ENCODE measurements at places on chromosomes 3 and 15.
A peak's percentile ranks its signal among the peaks of the same experiment; 100 is the strongest.

DNA sequence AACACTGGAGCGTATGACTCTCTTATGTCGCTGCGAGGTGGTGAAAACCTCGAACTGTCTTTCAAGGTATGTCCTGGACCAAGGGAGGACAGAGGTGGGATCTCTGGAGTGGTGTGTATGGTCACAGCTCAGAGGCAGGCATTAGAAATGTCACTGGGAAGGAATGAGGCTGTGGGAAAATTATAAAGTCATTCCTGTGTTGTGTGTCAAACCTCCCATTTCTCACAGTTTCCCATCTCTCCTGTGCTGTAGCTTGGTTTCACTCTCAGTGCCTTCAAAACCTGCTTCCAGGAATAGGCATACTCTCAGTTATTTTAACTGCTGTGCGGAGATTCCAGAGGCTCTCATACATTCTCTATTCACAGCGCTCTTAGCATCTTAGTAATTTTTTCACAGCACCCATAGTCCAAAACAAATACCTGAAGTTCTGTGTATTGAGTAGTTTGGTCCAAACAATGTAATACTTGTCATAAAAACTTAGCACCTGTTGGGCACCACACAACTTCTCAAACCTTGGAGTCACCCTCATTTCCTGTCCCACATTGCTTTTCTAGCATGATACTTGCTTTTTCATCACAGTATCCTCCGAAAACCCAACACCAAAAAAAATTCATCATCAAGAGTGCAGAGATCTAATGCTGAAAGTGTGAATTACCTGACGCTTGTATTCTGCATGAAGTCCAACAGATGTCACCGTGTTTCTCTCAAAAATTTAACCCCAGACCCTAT, 36.9 kb downstream of the GALNT15 start:
- no peak for DNase-seq

DNA sequence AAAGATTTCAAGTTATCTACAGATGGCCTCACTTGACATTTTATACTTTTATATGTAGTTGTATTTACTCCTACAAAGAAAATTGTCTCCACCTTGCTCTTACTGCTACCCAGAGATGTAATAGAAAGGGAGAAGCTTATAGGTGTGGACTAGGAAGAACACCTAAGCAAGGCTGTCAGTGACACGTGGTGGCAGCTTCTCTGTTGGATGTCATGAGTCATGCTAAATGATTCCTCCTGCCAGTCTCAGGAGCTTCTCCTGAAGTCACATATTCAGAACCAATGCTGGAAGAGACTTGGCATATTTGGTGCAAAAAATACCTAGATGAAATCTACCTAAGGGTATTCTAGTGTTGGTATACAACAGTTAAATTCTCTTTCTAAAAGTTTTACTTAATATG, 184.7 kb downstream of the LRRC3B start:
- no peak for DNase-seq

- DNase-seq = no peak
Measured at GRCh38 chr15:73926219-73927002, at the start of gene LOXL1. LOXL1 (plus strand) TSS chr15:73926462; CDS start chr15:73926784, 322 bp downstream.

DNA sequence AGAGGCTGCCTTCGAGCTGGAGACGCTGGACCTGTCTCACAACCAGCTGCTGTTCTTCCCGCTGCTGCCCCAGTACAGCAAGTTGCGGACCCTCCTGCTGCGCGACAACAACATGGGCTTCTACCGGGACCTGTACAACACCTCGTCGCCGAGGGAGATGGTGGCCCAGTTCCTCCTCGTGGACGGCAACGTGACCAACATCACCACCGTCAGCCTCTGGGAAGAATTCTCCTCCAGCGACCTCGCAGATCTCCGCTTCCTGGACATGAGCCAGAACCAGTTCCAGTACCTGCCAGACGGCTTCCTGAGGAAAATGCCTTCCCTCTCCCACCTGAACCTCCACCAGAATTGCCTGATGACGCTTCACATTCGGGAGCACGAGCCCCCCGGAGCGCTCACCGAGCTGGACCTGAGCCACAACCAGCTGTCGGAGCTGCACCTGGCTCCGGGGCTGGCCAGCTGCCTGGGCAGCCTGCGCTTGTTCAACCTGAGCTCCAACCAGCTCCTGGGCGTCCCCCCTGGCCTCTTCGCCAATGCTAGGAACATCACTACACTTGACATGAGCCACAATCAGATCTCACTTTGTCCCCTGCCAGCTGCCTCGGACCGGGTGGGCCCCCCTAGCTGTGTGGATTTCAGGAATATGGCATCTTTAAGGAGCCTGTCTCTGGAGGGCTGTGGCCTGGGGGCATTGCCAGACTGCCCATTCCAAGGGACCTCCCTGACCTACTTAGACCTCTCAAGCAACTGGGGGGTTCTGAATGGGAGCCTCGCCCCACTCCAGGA, 21.1 kb downstream of the NRROS start:
- no peak for DNase-seq

- DNase-seq = no peak
Measured at GRCh38 chr15:58297639-58298038, 134.2 kb upstream of the LIPC start.

- DNase-seq = no peak
Measured at GRCh38 chr3:170907637-170908234, 701 bp downstream of the EIF5A2 start.

DNA sequence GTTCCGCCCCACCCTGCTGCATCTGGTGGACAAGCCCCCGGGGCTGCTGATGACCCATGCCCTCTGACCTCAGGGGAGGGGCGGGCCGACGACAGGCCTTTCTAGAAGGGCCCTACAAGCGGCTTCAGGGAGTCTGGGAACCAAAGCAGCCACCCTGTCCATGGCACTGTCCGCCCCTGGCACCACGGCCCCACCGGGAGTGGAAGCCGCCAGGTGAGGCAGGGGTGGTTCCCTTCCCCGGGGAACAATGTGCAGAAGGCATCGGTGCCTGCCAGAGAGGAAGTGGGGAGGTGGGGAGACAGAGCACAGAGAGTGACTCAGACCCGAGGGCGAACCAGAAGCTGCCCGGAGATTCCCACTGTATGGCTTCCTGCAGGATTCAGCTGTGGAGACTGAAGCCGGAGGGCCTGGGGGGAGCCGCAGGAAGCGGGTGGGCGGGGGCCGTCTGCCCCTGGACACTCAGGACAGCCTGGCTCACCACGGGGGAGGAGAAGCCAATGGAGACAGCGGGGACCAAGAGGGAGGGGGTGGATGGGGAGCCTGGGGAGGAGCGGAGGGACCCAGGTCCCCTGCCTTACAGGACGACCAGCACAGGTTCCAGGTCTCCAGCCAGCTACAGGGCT, 134.0 kb downstream of the TPRA1 start:
- DNase-seq = peak; percentile 1

GRCh38 chr15:46316024-46316423, 681.2 kb downstream of the SQOR start:
- no peak for DNase-seq

DNA sequence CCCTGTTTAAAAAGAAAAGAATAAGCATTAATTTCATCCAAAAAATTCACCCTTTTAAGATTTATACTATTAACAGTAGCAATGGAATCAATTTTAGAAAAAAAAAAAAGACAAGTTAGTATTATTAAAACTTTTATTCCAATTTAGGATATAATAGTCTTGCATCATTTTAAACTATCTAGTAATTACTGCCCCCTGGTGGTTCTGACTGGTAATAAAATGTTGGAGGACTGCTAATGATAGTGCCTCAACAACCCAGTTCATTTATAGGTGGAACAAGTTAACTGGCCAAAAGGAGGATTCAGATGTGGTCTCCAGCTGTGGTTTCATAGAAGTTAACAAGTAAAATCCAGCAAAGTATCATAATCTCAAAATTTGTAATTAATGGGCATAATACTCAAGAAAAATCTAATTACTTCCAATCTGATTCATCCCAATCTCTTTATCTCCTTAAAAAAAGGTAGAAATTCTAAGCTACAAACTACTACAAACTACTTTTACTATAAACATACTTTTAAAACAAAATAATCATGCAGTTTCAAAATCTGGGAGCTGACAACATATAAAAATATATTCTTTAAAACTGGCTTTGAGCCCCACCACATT, 30.7 kb upstream of the WDR49 start:
- peak; percentile 18 for DNase-seq

- no peak for DNase-seq
Measured at GRCh38 chr3:43926055-43926454, 235.3 kb downstream of the ABHD5 start.

DNA sequence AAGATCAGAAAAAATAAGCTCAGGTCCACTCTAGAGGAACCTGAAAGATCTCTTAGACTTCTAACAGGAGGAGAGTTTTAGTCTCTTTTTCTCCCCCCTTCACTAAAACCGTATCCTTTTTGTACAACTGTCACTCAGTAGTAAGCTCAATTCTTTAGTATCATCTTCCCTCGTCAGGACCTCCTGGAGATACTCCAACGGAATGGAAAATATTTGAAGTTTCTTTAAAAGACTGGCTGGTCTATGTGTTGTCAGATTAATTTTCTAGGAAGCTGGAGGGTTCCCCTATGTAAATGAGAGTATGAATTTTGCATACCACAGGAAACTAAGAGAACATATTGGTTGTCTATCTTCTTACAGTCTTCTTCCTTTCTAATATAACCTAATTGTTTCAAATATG, 747.7 kb upstream of the CBLB start:
- no peak for DNase-seq

DNA sequence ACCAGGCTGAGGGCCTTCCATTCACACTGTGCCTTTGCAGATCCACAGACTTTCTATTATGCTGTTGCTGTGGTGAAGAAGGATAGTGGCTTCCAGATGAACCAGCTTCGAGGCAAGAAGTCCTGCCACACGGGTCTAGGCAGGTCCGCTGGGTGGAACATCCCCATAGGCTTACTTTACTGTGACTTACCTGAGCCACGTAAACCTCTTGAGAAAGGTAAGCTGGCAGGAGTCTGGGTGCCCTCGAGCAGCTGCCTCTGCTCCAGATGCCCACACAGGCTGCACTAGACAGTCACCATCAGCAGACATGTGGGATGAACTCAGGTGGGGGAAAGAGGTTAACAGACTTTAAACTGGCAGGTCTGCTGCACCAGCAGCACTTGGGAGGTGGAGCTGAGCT, 8.3 kb downstream of the TF start:
- no peak for DNase-seq

DNA sequence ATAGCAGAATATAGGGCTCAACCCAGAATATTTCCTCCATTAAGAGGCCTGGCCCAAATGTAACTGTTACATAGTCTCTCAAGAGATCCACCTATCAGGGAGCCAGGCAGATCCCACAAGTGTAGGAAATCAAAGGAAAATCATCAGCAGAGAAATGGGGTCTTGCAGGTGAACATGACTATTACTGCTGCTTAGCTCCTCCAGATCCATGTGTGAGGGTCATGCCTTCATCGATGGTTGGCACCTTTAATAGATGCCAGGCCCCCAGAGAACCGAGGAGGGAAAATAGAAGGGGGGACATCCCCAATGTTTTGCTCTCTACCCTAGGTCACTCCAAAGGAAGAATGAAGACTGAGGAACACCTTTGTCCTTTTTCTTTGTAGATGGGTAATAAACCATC, 1029.9 kb upstream of the CADM2 start:
- no peak for DNase-seq

- DNase-seq = no peak
Measured at GRCh38 chr15:43799945-43800285, at the start of gene SERINC4. SERINC4 (minus strand) TSS chr15:43800220; CDS start chr15:43799986, 234 bp downstream.

GRCh38 chr3:184812662-184813042, 686 bp downstream of the VPS8 start:
- no peak for DNase-seq

GRCh38 chr3:46898321-46899150, 21.0 kb downstream of the PTH1R start:
- no peak for DNase-seq

DNA sequence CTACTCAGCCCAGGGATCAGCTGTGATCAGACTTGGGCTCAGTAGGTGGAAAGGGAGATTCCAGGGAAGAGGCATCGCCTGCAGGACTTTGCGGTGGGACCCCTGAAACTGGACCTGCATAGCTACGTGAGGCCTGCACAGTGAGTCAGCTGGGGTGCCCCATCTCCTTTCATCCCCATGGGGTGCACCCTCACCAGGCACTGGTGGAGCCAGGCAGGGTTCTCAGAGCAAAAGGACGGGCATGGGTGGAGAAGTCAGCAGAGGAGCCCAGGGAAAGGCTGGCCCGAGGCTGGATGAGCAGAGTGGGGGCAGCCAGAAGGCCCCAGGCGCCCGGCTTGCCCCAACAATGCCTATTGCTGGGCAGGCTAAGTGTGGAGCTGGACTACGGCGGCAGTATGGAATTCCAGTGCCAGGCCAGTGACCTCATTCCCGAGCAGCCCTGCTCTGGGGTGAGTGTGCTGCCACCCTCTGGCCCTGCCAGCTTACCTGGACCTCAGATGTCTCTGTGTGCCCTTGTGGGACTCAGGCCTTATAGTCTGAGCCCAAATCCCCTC, 19.7 kb downstream of the ACAA1 start:
- no peak for DNase-seq

- no peak for DNase-seq
Measured at GRCh38 chr3:126900859-126901540, 81.9 kb upstream of the PLXNA1 start.

GRCh38 chr3:182303169-182303568, 490.1 kb upstream of the ATP11B start:
- DNase-seq = no peak

DNA sequence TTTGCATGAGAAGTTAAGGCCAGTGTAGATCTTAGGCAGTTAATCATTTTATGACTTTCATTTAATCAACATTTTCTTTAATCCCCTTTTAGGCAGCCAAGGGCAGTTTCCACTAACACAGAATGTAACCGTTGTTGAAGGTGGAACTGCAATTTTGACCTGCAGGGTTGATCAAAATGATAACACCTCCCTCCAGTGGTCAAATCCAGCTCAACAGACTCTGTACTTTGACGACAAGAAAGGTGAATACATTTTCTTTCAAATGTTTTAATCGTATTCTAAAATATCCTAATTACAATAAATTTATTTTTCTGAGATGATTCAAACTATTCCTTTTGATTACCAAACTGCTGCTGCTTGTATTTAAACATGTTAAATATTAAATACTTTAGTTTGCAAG, 843.2 kb downstream of the CADM2 start:
- no peak for DNase-seq

DNA sequence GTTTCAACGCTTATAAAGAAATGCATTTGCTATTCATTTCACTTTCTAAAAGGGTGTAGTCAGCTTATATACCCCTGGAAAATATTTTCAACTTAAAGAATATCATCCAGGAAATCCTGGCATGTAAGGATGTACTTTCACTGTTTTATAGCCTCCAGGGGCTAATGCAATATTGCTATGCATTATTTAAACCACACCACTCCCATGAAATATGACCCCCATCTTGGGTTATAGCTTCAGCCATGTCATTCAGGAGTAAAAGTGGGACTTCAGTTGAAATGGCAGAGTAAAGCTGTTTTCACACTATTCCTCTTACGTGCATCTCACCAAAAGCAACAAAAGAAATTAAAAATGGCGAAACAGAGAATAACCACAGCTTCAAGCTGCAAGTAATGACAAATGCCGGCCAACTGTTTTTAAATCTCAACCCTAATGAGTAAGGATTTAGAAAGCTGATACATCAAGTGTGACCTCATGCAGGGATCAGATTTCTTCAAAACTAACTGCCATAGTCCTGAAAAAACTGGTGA, 84.5 kb downstream of the COL6A6 start:
- no peak for DNase-seq

- DNase-seq = no peak
Measured at GRCh38 chr3:69095636-69096035, 10.9 kb downstream of the ARL6IP5 start.
